ENCODE measurements at places on chromosomes 13 and 19. TPM values are rescaled to one million over a fixed set of nuclear protein-coding genes. Genes with fewer than 3 reads are reported as not detected.

DNA sequence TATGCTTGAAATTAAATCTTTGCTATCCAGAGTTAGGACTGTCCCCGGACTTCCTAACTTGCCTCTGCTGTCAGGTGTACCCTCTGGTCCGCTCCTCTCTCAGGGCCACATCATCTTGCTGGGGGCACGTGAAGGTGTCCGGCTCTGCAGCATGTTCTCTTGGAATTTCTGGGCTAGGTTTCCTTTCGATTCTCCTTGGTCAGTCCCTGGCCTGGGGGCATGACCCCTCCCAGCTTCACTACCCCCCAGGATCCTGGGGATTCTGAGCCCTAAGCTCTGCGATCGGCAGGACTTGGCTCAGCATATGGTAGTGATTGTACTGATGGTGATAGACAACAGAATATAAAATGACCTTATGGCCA is 5.1 kb upstream of the GPI start:
- DNase-seq = no peak
- H3K27ac ChIP-seq = peak overlapping the region; percentile 96
- peaks cover 13% of the 10 kb centered on the region for H3K36me3 ChIP-seq
- peaks cover 53% of the 10 kb centered on the region for H3K4me1 ChIP-seq
- H3K27me3 ChIP-seq = no peaks in the 10 kb centered on the region

GRCh38 chr19:41861846-41862245 is 1.8 kb downstream of the RPS19 start:
- no peaks in the 10 kb centered on the region for H3K27me3 ChIP-seq
- peak overlapping the region; percentile 94 for H3K27ac ChIP-seq
- DNase-seq = no peak
- H3K4me3 ChIP-seq = peak overlapping the region; percentile 79
- peaks cover 54% of the 10 kb centered on the region for H3K4me1 ChIP-seq

DNA sequence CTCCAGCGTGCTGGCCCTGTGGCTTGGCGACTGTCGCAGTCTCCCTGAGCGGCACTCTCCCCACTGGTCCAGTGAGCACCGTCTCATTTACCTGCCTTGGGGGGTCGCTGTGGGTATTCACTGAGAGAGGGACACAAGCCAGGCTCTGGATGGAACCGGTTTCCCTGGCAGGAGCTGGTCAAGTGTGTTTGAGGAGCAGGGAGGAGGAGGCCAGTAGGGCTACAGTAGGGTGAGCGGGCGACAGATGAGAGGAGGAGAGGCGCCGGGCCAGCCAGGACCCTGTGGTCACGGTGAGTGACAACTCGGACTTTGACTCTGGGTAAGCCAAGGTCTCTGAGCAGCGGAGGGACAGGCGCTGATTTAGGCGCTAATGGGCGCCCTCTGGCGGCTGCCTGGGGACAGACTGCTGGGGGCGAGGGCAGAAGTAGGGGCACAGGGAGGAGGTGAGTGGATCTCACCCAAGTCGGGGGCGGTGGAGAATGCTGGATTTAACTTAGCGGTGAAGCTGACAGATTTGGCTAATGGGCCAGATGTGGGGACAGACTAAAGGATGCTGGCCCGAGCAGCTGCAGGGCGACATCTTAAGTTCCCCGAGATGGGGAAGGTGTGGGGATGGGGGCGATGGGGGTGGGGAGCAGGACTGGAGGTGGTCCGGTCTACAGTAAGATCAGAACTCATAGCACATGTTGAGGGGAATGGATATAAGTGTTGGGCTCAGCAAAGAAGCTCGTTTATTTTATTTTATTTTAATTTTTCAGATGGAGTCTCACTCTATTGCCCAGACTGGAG is 4.7 kb upstream of the PRMT1 start:
- no peaks in the 10 kb centered on the region for H3K27me3 ChIP-seq
- peaks cover 13% of the 10 kb centered on the region for H3K36me3 ChIP-seq
- peak; percentile 81 for DNase-seq
- H3K4me1 ChIP-seq = peaks cover 23% of the 10 kb centered on the region

DNA sequence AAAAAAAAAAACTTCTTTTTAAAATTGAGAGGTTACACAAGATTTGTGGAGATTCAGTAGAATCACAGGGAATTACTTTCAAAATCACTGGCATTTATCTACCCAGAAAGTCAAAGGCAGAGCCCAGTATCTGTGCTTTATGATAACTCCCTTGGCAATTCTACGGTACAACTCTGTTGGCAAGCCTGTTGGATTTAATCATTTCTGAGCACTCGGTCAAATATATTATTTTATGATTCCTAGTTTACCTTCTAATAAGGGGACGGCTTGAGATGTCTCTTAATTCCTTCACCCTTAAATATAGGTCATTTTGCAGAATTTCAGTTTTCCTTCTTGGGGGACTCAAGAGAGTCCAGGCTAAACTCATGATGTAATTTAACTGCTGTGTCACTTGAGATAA is 987.6 kb downstream of the EFNB2 start:
- H3K36me3 ChIP-seq = no peaks in the 10 kb centered on the region
- H3K4me3 ChIP-seq = no peak overlapping the region

DNA sequence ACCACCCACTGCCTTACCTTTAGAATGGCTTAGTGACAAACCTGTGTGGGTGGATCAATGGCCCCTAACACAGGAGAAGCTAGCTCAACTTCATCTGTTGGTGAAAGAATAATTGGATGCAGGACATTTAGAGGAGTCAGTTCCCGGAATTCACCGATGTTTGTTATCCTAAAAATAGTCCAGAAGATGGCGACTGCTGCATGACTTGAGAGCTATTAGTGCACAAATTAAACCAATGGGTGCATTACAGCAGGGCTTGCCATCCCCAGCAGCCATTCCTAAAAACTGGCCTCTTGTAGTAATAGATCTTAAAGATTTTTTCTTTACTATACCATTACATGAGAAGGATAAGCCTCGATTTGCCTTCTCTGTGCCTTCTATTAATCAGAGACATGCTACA is 46.8 kb upstream of the ZNF726 start:
- H3K36me3 ChIP-seq = no peaks in the 10 kb centered on the region
- no peak for DNase-seq
- H3K4me1 ChIP-seq = no peaks in the 10 kb centered on the region
- H3K27me3 ChIP-seq = no peaks in the 10 kb centered on the region
- no peak overlapping the region for H3K4me3 ChIP-seq

GRCh38 chr13:40390401-40390916 is 276.0 kb downstream of the FOXO1 start:
- DNase-seq = no peak
- no peaks in the 10 kb centered on the region for H3K27me3 ChIP-seq
- peaks cover 19% of the 10 kb centered on the region for H3K36me3 ChIP-seq
- H3K4me1 ChIP-seq = peaks cover 45% of the 10 kb centered on the region

Gene YJU2
- total RNA-seq = 24.8 TPM

Gene PSG7
- total RNA-seq = not detected

Gene MIA
- total RNA-seq = 0.89 TPM

Gene ATP1A3
- 1.9 TPM for total RNA-seq

Gene BSPH1
- total RNA-seq = not detected
